ENCODE measurements at places on chromosomes 11 and 22.

DNA sequence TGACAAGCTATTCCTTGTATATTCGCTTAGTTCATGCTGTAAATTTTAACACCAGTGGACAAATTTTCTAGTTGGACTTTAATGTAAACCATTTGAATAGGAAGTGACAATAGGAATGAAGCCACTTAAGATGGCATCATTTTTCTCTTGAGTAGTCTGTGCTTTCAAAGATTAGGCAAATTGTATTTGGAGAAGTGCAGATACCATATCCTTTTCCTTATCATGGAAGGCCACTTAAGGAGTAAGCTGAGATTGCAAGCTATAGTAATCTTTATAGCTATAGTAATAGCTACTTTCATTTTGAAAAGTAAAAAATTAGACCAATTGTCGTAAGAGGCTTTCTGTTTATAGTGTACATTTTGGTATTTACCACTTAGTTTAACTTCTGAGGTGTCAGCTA, 12.8 kb downstream of the CAPRIN1 start:
- DNase-seq, result no peak

- no peak for DNase-seq
These were observed 41.2 kb upstream of the ARL14EP start for GRCh38 chr11:30281476-30282288.

DNA sequence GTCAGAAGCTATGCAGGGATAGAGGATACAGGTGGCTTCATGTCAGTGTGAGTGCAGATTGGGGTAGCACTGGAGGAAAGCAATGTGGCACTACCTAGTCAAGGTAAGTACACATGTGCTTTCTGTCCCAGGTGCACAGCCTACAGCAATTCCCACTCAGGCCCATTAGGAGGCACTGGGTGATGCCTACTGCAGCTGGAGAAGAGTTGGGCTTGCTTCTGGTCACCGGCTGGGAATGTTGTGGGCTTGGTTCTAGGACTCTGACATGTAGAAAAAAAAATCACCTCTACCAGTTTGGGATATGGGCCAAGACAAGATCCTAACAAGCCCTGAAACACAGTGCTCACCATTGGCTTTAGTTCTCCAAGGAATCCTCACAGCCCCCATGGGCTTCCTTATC, 69.7 kb downstream of the TENM4 start:
- DNase-seq, result no peak

GRCh38 chr22:22840780-22841179, 46.8 kb upstream of the IGLL5 start:
- DNase-seq, result no peak

DNA sequence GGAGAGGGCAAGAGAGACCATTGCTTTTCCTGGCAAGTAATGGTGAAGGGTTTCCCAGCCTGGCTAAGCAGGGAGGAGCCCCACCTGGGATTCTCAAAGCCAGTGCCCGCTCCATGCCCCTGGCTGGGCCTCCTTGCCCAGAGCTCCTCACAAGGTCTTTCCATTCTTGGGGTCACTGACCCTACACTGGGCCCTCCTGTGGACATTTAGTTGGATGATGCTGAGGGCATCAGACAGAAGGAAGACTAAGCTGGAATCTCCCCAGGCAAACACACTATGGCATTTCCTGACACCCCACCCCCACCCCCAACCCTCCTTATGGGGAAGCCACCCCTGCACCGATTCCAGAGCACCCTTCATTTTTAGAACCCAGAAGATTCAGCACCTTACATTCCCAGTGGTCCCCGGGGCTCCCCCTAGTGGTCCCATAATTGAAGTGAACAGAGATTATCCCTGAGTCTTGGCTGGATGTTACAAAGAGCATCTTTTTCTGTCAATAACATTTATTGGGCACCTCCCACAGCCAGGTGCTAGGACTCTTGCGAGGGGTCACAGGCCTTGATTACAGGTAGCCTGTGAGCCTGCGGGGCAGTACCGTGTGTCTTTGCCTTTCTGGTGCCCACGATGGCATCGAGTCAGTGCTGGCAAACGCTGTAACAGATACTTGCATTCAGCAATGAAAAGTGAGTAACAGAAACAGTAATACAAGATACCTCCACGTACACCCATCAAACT, 548.5 kb downstream of the BUD13 start:
- DNase-seq, result no peak

DNA sequence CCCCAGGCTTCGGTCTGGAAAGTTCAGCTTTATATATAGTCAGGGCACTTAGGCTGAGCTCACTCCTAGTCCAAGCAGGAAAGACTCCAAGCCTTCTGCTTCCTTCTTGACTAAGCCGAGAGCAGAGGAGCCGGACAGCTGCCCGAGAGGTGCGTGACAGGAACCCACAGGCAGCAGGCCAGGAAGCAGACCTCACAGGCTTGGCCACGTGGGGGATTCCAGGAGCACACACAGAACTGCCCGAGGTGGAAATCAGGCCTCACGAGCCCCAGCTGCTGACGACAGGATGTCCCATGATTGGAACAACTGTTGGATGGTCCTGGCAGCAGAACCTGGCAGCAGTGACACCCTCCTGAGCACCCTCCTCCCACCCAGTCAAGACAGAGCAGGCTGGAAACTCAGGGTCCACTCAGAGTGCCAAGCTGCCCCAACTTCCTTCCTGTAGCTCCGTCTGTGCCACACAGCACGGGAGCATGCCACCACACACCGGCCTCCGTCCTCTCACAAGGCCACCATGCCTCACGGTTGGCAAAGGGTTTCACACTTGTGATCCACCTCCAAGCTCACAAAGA, 5.4 kb downstream of the PLA2G6 start:
- peak; percentile 46 for DNase-seq

GRCh38 chr11:126589492-126589803, 234.0 kb downstream of the ST3GAL4 start:
- DNase-seq, result no peak

- DNase-seq, result no peak
These were observed 71.7 kb downstream of the DBX1 start for GRCh38 chr11:20088397-20089225.

GRCh38 chr11:78109081-78110015, 29.7 kb upstream of the NDUFC2 start:
- no peak for DNase-seq

- no peak for DNase-seq
These were observed 291.3 kb downstream of the TBC1D22A start for GRCh38 chr22:47053726-47054141.

- DNase-seq, result no peak
These were observed 67.3 kb downstream of the RTL6 start for GRCh38 chr22:44430716-44431115.

DNA sequence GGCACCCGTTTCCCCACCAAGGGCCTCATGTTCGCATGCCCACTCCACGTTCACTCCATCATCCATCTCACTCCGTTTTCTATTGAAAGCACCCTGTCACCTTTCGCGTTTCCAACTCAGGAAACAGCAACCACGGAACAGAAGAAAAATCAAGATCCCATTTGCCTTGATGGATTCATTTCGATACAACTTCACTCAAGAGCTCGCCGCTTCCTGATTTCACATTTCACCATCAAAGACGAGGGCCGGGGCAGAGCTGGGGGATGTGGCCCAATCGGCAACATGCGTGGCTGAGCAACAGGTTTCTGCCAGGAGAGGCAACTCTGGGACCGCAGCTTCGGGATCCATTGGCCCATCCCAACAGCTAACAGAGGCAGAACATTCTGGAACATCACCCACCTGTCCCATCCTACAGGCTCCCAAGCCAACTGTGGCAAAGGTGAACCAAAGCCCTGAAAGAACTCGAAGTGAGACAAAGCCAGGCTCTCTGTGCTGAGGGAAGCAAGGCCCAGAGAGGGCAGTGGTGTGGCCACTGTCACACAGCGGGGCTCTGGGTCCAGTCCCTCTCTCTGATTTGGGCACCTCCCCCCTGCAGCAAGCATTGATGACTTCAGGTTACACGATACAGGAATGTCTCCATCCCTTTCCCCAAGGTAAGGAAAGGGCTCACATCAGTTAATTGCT, 36.2 kb upstream of the CD5 start:
- no peak for DNase-seq

- DNase-seq, result no peak
These were observed 36.7 kb upstream of the CLMP start for GRCh38 chr11:123231777-123232176.

DNA sequence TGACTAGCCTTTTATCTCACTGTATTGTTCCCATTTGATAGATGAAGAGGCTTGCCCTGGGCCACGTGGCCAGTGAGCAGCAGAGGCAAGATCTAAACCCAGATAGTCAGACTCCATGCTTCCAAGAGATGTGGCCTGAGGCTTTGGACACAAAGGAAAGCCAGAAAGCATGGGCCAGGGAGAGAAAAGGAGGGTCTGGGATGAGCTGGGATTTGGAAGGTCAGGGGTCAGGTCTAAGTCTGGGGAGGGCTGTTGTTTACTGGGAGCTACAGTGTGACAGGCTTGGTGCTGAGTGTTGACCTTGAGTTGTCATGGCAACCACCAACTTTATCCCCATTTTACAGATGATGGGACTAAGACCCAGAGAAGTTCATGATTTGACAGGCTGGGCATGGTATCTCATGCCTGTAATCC, 2.1 kb downstream of the SLC35E4 start:
- no peak for DNase-seq

DNA sequence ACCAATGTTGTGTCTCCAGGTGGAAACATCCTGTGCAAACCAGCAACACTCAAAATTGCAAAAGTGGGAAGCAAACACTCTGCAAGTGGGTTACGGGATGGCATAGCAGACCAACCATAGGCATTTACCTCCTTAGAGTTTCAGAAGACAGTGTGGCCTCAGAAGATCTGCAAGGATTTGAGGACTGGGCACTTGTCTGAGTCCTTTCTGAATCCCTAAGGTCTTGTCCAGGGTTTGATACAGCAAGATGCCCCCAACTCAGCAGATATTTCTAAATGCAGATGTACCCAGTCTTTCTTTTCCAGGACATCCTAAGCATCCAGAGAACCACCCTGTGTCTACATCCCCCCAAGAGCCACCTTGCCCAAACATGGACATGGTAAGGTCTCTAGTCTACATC, 51.7 kb upstream of the SHANK2 start:
- DNase-seq, result no peak

DNA sequence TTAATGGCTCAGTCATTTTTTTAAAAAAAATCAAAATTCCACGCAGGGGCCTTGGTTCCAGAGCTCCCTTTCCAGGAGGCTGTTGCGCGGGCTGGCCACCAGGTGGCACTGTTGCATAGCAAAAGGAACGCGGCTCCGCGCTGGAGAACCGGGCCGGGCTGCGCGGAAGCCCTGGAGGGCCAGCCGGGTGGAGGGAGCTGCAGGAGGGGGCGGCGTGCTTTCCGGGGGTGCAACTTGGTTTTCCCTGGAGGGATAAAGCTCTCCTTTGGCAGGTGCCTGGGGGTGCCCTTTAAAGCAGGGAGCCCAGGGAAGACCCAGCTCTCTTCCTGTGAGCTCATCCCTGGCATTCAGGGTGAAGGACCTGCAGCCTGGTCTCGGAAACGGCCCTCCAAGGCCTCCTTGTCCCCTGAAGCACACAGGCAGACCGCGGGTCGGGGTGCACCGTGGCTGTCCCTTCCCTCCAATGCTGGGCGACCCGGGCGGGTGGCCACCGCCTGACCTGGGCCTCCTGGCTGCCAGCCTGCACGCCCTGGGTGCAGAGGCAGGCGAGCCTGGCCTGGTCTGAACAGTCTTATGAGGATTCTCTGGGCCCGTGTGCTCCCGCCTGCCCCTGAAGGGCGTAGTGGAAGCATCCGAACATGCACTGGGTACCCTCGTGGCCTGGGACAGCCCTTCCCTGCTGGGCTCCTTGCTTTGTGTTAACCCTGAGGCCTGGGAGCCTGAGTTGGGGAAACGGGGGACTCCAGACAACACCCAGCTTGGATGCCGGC, 23.4 kb downstream of the KRTAP5-5 start:
- DNase-seq, result peak; percentile 51

DNA sequence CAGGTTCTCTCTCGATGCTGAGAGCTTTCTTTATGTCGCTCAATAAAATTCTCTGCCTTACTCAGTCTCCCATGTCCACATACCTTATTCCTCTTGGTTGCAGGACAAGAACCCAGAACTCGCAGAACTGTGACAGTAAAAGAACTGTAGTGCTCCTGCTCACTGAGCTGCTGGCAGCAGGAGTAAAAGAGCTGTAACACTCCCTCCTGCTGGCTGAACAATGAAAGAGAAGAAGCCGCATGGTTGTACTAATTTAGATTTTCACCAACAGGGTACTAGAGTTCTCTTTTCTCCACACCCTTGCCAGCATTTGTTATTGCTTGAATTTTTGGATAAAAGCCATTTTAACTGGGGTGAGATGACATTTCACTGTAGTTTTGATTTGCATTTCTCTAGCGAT, 433.2 kb downstream of the GUCY1A2 start:
- no peak for DNase-seq

DNA sequence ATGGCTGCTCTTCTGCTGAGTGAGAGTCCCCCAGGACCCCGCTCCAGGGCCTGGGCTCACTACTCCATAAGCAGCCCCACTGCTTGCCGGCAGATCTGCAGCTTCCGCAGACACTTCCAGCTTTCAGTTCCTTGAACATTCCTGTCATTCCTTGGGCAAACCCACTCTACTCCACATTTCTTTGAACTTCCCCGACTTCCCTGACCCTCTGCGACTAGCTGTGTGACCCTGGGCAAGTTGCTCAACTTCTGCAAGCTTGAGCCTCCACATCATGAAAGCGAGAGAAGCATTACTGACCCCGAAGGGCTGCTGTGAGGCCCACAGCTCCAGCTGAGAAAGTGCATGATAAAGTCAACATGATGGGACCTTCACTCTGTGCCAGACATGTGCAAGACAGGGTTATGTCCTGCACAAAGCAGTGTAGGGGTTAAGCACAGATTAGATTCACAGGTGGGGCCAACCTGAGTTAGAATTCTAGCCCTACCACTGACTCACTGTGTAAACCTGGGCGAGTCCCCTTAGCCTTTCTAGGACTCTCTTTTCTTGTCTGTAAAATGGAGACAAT, 51.8 kb downstream of the THAP12 start:
- no peak for DNase-seq

DNA sequence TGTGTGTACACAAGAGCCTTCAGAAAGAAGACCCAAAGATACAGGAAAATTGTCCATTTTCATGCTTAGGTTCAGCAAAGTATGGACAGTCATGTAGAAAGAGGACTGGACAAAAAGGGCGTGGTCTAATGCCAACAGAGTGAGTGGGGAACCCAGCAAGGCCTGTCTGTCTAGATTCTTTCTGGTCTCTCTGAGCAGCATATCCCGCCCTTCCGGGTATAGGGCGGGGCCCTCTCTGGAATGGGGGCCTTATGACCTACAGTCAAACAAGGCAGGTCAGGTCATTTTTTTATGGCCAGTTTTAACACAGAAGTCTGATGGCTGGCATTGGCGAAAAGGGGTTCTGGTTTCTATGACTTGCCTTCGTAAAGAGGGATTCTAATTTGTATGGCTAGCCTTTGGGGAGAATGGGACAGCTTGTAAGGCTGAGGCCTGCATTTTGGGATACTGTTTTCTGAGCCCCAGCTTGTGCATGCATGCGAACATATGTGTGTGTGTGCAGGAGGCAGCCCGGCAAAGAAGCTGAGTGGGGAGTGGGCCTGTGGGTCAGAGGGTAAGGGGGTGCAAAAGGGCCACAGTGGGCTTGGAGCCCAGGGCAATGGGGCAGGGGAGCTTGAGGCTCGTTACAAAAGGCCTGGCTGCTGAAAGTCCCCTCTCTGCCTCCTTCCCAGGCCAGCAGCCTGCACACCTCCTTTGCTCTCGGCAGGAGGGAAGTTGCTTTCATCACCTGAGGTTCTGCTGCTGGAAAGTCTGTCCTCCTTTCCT, 130.5 kb upstream of the B3GAT1 start:
- DNase-seq, result no peak

- DNase-seq, result peak; percentile 60
These were observed 32.6 kb downstream of the PRCP start for GRCh38 chr11:82867495-82868082.
